ENCODE measurements at places on chromosomes 2 and 18. TPM values are rescaled to one million over a fixed set of nuclear protein-coding genes. Genes with fewer than 3 reads are reported as not detected.
A peak's percentile ranks its signal among the peaks of the same experiment; 100 is the strongest.

- no peaks in the 10 kb centered on the region for H3K36me3 ChIP-seq
- DNase-seq: no peak
- no peak overlapping the region for H3K27ac ChIP-seq
- H3K27me3 ChIP-seq: no peaks in the 10 kb centered on the region
- no peak overlapping the region for H3K4me3 ChIP-seq
Observed at GRCh38 chr2:188893972-188894371, 80.2 kb upstream of the COL3A1 start.

The TNS1 gene
- total RNA-seq: 2.3 TPM

GRCh38 chr2:204364860-204365535 is 180.3 kb upstream of the PARD3B start:
- H3K27ac ChIP-seq: no peak overlapping the region
- no peaks in the 10 kb centered on the region for H3K4me1 ChIP-seq
- no peak overlapping the region for H3K4me3 ChIP-seq
- no peaks in the 10 kb centered on the region for H3K36me3 ChIP-seq
- H3K27me3 ChIP-seq: no peaks in the 10 kb centered on the region

DNA sequence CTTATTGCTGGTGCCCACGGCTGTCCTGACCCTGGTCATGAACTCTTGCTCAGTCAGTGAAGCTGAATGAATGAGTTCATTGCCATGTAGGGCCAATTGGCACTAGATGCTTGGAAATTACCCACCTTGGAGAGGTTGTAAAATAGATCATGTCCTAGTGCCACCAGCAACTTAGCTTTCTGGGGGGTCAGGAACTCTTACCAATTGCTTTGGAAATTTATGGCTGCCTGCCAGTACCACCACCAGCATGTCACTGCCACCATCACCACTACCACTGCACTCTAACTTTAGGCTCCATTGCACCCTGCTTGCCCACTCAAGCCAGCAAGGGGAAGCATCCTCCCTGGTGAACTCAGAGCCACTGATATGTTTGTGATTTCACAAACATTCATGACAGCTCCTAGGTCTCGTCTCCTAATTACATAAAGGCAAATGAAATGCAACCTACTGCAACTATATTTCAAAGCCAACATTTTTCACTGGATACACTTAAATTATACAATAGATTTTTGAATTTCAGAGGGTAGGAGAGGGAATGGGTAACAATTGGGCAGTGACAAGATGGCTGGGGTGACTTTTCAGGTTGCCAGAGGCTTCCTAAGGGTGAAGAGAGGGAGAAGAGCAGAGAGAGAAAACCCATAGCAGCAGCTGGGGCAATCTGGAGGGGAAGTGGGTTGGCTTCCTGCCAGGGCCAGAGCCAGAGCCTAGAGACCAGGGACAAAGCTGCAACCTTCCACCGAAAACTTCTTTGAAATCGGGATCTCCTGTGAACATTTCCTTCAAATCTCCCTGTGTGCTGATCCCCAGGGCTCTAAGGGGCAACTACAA is 3.5 kb upstream of the EMILIN1 start:
- H3K4me3 ChIP-seq: no peak overlapping the region
- H3K27ac ChIP-seq: no peak overlapping the region
- H3K27me3 ChIP-seq: peaks cover 60% of the 10 kb centered on the region
- no peak for DNase-seq
- H3K36me3 ChIP-seq: peaks cover 20% of the 10 kb centered on the region

- H3K27me3 ChIP-seq: peaks cover 44% of the 10 kb centered on the region
- no peak overlapping the region for H3K4me3 ChIP-seq
- no peak overlapping the region for H3K27ac ChIP-seq
- no peaks in the 10 kb centered on the region for H3K4me1 ChIP-seq
Observed at GRCh38 chr2:99998651-99999320, 143.6 kb downstream of the AFF3 start.

DNA sequence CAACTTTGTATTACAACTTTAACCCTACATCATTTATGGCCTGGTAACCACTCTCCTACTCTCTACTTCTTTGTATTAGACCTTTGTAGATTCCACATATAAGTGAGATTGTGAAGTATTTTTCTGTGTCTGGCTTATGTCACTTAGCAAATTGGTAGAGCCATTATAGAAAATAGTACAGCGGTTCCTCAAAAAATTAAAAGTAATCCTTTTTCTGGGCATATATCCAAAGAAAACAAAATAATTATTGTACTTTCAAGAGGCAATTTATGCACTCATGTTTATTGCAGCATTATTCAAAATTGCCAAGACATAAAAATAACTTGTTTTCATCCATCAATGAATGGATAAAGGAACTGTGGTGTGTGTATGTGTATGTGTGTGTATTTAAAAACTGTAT is 537.5 kb upstream of the FSIP2 start:
- no peaks in the 10 kb centered on the region for H3K36me3 ChIP-seq
- no peaks in the 10 kb centered on the region for H3K4me1 ChIP-seq
- no peak overlapping the region for H3K4me3 ChIP-seq
- no peak overlapping the region for H3K27ac ChIP-seq
- H3K27me3 ChIP-seq: no peaks in the 10 kb centered on the region

DNA sequence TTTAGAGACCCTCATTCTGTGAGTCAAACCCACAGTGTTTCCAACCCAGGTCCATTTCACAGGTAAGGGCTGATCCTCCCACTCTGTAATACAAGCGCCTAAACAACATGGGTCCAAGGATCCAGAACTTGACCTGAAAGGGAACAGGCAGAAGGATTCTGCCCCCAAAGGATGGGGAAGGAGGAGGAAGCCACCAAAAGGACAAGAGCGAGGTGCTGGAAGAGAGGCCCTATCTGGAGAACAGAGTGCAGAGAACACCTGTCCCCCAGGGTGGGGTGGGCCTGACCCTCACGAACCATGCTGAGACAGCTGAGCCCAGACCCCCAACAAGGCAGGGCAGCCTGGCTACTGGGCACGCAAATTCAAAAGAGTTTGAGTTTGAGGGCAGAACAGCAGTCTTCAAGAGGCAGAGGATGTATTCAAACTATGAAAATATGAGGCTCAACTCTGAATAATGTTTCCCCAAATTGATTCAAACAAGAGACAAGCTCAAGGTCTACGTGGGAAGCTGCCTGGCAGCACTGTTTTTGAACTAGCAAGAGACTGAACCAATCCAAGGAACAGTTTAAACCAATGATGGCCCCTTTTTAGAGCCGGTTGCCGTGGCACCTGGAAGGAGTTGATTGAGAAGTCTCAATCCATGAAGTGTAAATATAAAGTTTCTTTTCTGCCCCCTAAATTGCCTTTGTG is 212.7 kb downstream of the ALPK2 start:
- H3K4me3 ChIP-seq: no peak overlapping the region
- peaks cover 38% of the 10 kb centered on the region for H3K4me1 ChIP-seq
- H3K27me3 ChIP-seq: no peaks in the 10 kb centered on the region
- peaks cover 7% of the 10 kb centered on the region for H3K36me3 ChIP-seq
- no peak for DNase-seq
- H3K27ac ChIP-seq: peak overlapping the region; percentile 79

DNA sequence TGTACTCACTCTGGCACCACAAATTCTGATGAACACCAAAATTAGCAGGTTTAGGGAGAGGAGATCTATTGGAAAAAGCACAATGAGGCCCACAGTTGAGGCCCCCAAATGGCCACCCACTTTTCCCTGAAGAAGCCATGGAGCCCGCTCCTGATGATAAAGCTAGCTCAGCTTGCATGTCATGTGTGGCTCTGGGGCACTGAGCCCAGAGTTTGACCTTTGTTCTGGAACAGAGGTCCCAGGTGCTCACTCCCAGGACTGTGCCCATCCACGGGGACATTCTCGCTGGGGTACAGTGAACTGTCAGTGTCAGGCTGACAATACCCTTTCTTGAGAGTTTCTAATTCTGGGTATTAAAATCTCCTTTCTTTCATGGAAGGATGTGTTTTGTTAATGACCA is 36.2 kb downstream of the XDH start:
- H3K36me3 ChIP-seq: peaks cover 13% of the 10 kb centered on the region
- H3K4me3 ChIP-seq: no peak overlapping the region
- peaks cover 21% of the 10 kb centered on the region for H3K4me1 ChIP-seq
- H3K27ac ChIP-seq: no peak overlapping the region

The SPP2 gene
- total RNA-seq: not detected

DNA sequence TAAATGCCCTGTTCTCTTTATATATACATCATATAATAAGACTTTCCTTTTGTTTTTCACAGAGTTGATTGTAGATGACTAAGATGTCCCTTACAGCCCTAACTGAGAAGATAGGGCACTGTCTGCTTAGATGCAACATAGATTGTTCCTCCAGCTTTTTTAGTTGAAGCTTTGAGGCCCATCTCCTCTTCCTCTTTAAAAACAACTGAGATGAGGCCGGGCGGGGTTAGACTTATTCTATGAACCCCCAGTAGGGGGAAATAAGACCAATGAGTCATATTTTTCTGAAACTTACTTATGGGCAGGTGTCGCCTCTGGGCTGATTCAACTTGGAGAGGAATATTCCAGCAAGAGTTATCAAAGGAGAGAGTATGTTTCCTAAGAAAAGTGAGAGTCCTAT is 84.6 kb downstream of the FBXO15 start:
- no peaks in the 10 kb centered on the region for H3K36me3 ChIP-seq
- peaks cover 78% of the 10 kb centered on the region for H3K27me3 ChIP-seq
- H3K27ac ChIP-seq: no peak overlapping the region
- H3K4me1 ChIP-seq: no peaks in the 10 kb centered on the region

GRCh38 chr18:2900684-2901422 is 54.0 kb downstream of the EMILIN2 start:
- peaks cover 6% of the 10 kb centered on the region for H3K36me3 ChIP-seq
- no peaks in the 10 kb centered on the region for H3K4me1 ChIP-seq
- no peak overlapping the region for H3K27ac ChIP-seq
- H3K4me3 ChIP-seq: no peak overlapping the region
- H3K27me3 ChIP-seq: no peaks in the 10 kb centered on the region

- peak; percentile 34 for DNase-seq
- H3K27ac ChIP-seq: peak overlapping the region; percentile 97
- H3K36me3 ChIP-seq: peaks cover 56% of the 10 kb centered on the region
- peak overlapping the region; percentile 99 for H3K4me3 ChIP-seq
- no peaks in the 10 kb centered on the region for H3K27me3 ChIP-seq
Observed at GRCh38 chr18:62187543-62188510, 772 bp downstream of the RELCH start.

DNA sequence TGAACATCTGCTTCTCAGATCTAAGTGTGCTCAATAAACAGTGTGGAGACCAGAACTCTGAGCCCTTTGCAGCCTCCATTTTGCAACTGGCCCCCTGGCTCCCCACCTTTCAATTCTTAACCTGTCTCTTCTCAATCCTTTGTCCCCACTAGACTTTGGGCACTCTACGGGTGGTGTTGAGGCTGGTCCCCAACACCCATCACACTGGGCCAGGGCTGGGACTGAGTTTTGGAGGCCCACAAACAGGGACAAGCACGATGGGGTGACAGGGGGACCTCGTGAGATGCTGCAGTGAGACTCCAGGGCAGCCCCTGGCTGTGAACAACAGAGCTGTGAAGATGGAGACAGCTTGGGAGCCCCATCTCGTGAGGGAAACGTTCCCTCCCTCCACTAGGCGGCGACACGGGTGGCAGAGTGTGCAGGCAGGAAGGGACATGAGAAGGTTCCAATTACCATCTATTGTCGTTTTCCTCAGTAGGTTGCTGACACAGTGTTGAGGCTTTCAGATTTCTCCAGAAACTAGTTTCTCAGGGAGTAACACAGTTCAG is 1.2 kb downstream of the ANKMY1 start:
- H3K27ac ChIP-seq: peak overlapping the region; percentile 30
- H3K4me3 ChIP-seq: peak overlapping the region; percentile 93
- H3K27me3 ChIP-seq: no peaks in the 10 kb centered on the region
- H3K36me3 ChIP-seq: peaks cover 55% of the 10 kb centered on the region
- peak; percentile 84 for DNase-seq
- H3K4me1 ChIP-seq: peaks cover 26% of the 10 kb centered on the region

The DNAH6 gene
- 1.3 TPM for total RNA-seq

GRCh38 chr18:36075862-36076587 is 8.7 kb upstream of the RPRD1A start:
- H3K27ac ChIP-seq: no peak overlapping the region
- H3K36me3 ChIP-seq: no peaks in the 10 kb centered on the region
- DNase-seq: peak; percentile 4
- H3K4me1 ChIP-seq: no peaks in the 10 kb centered on the region
- no peak overlapping the region for H3K4me3 ChIP-seq
- peaks cover 16% of the 10 kb centered on the region for H3K27me3 ChIP-seq

GRCh38 chr18:59646228-59646962 is 50.8 kb downstream of the CCBE1 start:
- no peak for DNase-seq
- H3K4me3 ChIP-seq: no peak overlapping the region

The PARD3B gene
- total RNA-seq: 10.1 TPM

The POTEI gene
- total RNA-seq: not detected

GRCh38 chr2:25041307-25041927 is 459 bp upstream of the EFR3B start:
- H3K36me3 ChIP-seq: peaks cover 18% of the 10 kb centered on the region
- H3K27me3 ChIP-seq: peaks cover 61% of the 10 kb centered on the region
- DNase-seq: peak; percentile 74
- no peak overlapping the region for H3K27ac ChIP-seq

- no peaks in the 10 kb centered on the region for H3K36me3 ChIP-seq
- DNase-seq: no peak
- no peaks in the 10 kb centered on the region for H3K27me3 ChIP-seq
- no peaks in the 10 kb centered on the region for H3K4me1 ChIP-seq
- no peak overlapping the region for H3K27ac ChIP-seq
Observed at GRCh38 chr2:55063226-55063625, 13.0 kb upstream of the RTN4 start.

The MDH1B gene
- total RNA-seq: 1.9 TPM

The CBLN2 gene
- total RNA-seq: 0.24 TPM

The NPAS2 gene
- total RNA-seq: 157 TPM

- H3K4me1 ChIP-seq: peaks cover 8% of the 10 kb centered on the region
- H3K27ac ChIP-seq: peak overlapping the region; percentile 66
- DNase-seq: no peak
- H3K36me3 ChIP-seq: peaks cover 16% of the 10 kb centered on the region
Observed at GRCh38 chr18:51068105-51068504, 38.1 kb downstream of the SMAD4 start.

DNA sequence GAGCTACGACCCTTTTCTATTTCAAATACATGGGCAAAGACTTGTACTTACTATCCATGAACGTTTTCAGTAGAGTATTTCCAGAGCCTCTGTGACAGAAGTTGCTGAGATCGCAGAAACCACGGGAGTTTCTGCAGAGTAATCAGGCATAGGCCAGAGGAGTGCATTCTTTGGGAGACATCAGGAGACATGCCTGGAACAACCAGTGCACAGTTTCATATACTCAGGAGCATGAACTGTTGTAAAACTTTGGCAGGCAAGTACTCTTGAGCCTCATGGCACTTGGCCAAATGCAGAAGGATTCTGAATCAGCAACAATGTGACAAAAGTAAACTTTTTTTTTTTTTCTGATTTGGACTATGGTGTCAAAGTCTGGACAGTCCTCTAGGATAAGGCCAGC is 307.1 kb downstream of the GRB14 start:
- no peaks in the 10 kb centered on the region for H3K4me1 ChIP-seq
- H3K27ac ChIP-seq: no peak overlapping the region
- H3K4me3 ChIP-seq: no peak overlapping the region
- H3K27me3 ChIP-seq: no peaks in the 10 kb centered on the region
- no peaks in the 10 kb centered on the region for H3K36me3 ChIP-seq

The ALPP gene
- total RNA-seq: not detected

The ADAM23 gene
- 6.1 TPM for total RNA-seq

The INHA gene
- total RNA-seq: 0.80 TPM

All from Calu3 (cell line).